Right atrium auricular region (tissue), 2 donors: ENCODE measurements at places on chromosomes 5 and 9.
A peak's percentile ranks its signal among the peaks of the same experiment; 100 is the strongest.

- no peak for DNase-seq
Measured at GRCh38 chr5:172771439-172772111, 580 bp upstream of the DUSP1 start.

- DNase-seq: peak; percentile 77
Measured at GRCh38 chr9:34701023-34701768, 8.7 kb downstream of the CCL21 start.

- no peak for DNase-seq
Measured at GRCh38 chr9:131997779-131998178, 81.9 kb downstream of the MED27 start.

DNA sequence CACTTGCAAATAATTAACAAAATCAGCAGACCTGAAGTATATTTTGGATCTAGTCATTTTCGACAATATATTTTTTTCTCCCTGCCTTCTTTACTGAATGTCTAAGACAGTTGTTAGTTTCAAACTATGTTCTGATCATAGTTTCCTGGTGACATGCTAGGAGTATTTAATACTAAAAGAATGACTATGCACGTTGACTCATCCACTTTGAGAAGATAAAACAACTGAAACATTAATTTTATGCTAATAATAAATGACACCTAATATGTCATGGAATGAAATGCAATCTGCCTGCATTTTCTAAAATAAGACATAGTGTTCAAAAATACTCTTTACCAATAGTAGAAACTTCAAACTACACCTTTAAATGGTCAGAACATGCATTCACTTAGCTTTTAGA, 2123.7 kb upstream of the C9orf72 start:
- no peak for DNase-seq

DNA sequence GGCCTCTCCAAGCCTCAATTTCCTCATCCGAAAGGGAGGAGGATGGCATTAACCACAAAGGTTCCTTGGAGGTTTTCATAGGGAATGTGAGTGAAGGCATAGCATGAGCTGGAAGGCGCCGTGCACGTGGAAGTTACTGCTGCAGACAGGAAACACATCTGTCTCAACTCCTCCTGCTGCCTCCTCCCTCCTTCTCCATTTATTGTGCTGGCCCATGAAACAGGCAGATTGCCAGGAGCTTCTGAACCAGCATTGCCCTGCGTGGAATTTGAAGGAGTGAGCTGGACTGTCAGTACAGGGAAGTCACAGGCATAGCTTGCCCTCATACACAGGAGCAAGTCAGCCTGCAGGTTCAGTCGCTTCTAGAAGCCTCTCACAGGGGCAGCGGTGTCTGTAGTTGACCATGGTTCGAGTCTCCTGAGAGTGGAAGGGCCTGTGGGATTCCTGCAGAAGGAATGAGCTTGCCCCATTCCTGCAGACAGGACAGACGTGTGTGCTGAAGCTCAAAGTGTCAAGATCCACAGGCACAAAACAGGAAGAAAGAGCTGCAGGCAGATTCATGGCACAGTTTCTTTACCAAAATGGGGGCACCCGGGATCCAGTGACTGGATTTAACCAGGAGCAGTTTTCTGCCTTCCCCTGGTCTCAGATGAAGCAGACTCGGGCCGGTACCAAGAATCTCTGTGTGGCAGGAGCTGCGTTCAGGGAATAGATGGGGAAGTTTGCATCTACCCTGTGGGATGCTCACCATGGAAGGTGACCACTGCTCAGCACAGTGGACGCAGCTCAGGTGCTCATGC, 48.7 kb upstream of the CTSL start:
- peak; percentile 59 for DNase-seq

DNA sequence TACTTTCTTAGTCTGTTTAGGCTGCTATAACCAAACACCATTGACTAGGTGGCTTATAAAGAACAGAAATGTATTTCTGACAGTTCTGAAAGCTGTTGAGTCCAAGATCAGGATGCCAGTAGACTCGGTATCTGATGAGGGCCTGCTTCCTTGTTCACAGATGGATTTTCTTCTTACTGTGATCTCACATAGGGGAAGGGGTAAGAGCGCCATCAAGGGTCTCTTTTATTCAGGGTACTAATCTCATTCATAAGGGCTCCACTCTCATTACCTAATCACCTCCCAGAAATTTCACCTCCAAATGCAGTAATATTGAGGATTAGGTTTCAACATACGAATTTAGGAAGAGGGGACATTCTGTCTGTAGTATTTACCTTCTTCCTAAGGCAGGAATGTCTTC, 384.0 kb upstream of the DMAC1 start:
- DNase-seq: no peak

DNA sequence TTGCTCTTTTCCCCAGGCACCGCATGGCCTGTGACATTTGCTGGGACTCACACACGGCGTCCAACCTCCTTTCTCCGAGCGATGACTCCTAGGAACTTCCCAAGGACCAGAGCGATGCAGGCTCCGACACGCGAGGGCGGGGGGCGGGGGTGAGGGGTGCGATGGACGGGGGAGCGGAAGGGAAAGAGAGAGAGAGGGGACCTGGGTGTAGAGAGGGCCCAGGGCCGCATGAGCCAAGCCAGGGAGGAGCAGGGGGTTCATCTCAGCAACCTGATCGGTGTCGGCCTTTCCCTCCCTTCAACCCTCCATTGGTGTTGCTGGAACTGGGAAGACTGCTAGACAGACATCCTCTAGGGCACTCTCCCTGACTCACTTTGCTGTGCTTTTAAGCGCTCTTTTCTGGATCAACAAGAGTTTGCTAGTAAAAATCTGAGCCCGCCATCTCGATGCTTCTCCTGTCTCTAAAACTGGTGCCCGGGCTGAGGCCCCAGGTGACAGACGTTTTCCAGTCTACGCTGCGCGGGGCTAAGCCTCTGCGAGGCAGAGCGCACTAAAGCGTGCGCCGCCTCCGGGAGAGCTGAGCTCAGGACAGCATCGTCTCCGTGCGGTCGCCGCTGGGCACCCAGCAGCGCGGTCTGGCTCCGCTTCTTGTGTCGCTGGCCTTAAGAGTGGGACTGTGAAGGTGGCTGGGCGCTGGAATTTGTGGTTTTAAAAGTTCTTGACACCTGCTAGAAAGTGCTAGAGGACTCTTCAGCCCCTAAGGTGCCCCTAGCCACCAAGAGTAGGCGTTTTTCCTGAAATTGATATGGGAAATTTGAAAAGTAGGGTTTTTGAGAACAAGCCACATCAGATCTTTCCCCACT, 1.0 kb upstream of the TSLP start:
- no peak for DNase-seq

DNA sequence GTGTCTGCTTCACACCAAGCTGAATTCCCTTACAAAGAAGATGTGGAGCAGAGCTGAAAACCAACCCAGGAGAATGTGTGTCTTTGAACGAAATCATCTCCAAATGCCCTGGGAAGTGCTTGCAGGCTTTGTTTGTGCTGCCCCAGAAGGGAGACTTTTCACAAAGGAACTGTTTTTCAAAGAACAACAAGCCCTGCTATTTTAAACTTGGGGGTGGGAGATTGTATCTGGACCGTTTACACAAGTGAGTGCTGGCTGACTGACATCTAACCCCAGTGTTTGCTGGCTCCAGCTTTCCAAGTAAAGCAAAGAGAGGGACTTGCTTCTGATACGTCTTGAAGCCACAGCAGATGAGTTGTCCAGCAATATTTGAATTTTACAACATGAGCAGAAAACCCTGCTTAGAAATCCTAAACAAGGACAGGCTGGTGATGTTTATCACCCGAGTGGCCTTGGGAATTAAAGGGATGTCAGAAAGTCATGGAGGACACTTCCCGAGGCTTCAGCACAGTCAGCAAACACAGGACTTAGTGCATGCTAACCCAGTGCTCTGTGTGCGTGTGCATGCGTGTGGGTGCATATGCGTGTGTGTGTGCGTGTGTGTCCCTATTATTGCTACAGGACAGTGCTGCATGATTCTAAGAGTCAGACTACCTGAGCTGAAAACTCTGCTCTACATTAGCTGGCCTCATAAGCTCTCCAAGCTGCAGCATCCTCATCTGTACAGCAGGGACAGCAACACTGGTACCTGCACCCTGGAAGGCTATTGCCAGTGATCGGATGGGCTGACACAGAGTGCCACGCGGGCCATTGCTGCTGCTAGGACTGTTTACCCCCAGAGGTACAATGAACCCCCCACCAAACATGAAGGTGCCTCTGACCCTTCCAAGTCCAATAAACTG, 1.4 kb downstream of the ADAMTS12 start:
- no peak for DNase-seq

- DNase-seq: no peak
Measured at GRCh38 chr5:76204713-76205112, 121.5 kb downstream of the SV2C start.

- DNase-seq: no peak
Measured at GRCh38 chr5:104928906-104929520, 1366.4 kb upstream of the NUDT12 start.

- DNase-seq: no peak
Measured at GRCh38 chr5:160793530-160793899, 58.5 kb downstream of the ATP10B start.

DNA sequence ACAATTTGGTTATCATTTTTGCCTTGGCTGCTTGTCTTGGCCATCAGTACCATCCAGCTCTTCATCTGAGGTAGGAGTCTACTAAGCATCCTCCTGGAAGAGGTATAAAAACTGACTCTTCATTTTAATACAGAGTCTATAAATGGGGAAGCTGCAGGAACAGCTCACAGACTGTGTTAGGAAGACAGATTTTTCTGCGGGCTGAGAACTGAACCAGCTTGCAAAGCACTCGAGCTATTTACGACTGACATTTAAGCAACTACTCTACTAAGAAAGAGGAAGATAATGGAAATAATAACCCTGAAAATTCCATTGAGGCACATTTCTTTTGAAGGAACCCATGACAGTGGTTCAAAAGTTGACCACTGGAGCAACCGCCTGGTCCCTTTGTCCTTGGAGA, 314.5 kb upstream of the RFX3 start:
- DNase-seq: no peak
